ENCODE measurements at places on chromosomes 7 and 10.

- no peak for DNase-seq
Measured at GRCh38 chr10:90418869-90419652, 438.8 kb downstream of the HTR7 start.

DNA sequence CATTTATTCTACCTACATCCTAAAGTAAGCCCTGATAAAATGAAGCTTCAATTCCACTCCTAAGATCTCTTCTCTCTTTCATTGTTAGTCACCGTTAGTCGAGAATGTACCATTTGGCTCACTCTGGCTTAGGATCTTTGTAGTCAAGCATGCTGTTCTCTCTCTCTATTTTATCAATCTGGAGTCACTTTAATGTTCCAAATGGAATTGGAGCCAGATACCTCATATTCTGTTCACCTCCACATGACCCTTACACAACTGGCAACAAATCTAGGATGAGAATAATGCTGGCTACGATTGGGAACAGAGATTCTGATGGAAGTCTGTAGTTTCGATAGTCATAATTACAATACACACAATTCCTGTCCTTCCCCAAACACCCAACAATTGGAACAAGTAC is 213.7 kb downstream of the TWIST1 start:
- no peak for DNase-seq

DNA sequence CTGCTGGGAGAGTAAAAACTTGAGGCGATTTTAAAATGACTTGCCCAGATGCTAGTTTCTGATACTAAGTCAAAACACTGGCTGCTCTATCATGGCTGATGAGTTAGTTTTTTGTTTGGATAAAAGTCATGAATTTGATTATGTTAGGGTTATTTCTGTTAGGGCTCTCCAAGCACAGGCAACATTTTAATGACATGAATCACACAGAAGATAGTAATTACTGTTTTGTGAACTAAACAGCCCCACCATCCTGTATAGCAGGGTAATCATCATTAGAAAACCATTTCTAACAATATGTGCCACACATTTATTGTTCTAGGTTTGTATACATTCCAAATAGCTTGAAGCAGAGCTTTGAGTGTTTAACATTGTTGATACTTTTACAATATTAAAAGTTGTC is 750.3 kb downstream of the ANKRD7 start:
- no peak for DNase-seq

DNA sequence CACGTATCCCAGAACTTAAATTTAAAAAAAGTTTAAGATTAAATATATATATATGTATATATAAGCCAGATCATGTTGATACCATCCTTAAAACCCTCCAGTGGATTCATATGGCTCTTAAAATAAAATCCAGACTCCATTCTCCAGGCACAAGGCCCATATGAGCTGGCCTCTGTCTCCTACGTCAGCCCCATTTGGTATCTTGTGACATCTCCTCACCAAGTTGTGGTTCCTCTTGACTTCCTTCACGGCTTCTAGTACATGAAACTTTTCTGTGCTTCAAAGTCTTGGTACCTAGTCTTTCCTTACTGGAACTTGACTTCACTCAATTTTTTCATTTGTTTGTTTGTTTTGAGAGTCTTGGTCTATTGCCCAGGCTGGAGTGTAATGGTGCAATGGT is 61.3 kb downstream of the PRLHR start:
- no peak for DNase-seq

DNA sequence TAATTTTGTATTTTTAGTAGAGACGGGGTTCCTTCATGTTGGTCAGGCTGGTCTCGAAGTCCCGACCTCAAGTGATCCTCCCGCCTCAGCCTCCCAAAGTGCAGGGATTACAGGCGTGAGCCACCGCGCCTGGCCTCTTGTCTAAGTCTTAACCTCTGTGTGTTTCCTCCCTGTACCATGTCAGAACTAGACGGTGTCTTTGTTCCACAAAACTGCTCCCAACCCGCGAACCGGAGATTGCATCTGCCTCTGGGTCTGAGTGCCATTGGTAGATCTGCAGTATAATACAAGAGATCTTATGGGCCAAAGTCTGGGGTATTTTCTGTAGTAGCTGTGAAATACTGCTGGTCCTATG is 1.3 kb upstream of the EEF1AKMT2 start:
- DNase-seq, result no peak

GRCh38 chr10:35274498-35275060 is 61.7 kb upstream of the CCNY start:
- no peak for DNase-seq

GRCh38 chr7:87330316-87330715 is 15.1 kb upstream of the CROT start:
- no peak for DNase-seq

GRCh38 chr10:119728172-119728800 is 2.4 kb downstream of the INPP5F start:
- DNase-seq, result no peak

GRCh38 chr7:64655811-64656210 is 10.1 kb upstream of the ZNF107 start:
- no peak for DNase-seq

- no peak for DNase-seq
Measured at GRCh38 chr10:98921316-98921715, 314.3 kb downstream of the HPSE2 start.

- DNase-seq, result no peak
Measured at GRCh38 chr7:147106746-147107145, 990.1 kb downstream of the CNTNAP2 start.

GRCh38 chr7:153858355-153858754 is 193.8 kb upstream of the DPP6 start:
- DNase-seq, result peak; percentile 56

DNA sequence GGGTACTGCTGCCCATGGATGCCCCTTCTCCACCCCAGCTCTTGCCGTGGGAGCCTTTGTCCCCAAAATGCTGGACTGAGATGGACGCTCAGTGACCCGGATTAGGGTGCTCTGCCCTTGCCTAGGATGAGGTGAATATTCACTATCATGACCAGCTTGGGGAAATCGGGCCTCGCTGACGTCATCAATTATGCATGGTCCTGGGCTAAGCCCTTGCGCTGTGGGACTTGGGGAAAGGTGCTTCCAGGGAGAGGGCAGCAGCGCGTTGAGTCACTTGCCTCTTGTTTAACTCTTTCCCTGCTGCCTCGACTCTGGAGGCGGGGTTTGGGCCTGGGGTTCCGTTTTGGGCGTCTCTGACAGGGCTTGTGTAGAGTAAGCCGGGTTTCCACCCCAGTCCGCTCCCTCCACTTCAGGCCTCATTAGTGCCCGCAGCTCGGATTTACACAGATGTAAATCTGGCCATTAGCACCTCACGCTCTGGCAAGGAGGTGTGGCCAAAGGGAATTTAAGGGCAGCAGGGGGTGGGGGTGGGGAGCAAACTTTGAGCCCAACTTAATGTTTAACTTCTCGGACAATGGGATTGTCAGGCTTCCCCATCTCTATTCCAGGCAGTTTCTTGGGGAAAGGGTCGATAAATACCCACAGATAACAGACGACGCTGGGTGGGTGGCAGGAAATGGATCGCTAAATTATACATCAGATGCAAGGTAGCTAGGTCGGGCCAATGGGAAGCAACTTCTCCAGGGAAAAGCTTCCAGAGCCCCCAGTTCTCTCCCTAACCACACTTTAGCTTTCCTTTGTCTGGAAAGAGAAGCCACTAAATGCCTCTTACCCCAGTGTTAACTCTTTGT is 51.3 kb upstream of the TCF7L2 start:
- DNase-seq, result no peak

DNA sequence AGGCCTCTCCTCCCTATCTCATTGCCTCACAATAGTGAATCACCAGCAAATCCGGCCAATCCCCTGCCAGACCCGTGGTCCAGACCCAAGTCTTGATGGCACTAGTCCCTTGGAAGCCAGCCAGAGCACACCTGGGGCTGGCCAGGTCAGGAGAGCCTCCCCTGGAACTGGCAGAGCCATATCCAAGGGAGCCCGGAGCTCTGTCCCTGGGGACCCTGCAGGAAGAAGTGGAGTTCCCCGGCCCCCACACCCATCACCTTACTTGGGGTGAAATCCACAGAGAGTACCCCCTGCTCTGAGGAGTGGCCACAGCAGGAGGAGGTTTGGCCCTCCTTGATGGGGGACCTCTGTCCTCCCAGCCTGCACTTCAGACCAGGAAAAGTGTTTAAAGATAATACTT is 122.5 kb downstream of the HECW1 start:
- no peak for DNase-seq

DNA sequence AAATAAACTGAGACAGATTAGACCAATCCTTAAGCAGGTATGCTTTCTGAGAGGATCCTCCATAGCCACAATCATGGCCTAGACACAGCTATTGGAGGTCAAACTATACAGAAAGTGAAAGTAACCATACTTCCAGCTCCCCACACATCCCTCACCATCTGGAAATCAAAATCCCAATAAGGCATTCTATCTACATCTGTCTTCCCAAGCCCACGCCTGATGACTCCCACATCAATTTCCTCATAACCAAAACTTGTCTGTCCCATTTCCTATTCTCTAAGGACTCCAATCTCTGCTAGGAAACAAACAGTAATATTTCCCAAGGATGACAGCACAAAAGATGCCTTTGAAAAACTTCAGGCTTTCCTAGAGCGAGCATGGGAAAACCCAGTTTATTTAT is 247.3 kb upstream of the HPS1 start:
- DNase-seq, result no peak

DNA sequence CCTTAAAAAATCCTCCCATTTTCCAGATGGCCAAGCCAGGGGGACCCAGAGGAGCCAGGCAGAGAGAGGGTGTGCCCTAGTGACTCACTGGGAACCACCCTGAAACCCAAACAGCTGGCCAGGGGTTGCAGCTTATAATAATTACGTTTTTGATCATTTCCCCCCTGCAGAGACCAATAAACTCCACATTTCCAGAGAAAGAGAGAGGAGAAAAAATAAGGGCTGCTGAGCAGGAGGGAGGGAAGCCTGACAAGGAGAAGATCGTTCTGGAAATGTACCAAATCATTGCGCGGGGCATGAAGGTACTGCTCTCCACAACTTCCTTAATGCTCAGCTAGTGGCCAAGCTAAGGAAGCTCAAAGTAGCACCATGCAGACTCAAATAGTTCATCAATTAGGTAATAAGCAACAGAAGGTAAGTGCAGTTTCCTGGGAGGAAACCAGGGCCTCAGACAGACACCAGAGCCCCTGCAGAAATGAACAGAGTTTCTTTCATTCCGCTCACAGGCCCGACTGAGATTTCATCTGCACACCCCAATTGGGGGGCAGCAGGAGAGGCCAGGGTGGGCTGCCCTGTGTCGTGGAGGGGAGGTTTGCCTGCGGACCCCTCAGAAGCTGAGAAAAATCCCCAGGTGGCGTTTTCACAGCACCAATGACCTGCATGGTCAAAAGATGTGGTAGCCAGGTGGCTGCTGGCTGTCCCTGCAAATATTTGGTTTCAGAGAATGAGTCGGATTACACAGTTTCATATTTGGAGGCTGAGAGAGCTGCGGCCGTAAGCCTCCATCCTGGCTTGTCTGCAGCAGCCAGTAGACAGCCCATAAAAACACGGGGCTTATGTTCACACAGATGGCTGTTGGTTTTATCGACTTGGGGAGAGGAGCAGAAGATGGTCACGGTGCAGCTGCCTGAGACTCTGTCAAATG is 153.2 kb upstream of the LYZL2 start:
- DNase-seq, result no peak

GRCh38 chr7:83732305-83732704 is 83.4 kb upstream of the SEMA3E start:
- no peak for DNase-seq

DNA sequence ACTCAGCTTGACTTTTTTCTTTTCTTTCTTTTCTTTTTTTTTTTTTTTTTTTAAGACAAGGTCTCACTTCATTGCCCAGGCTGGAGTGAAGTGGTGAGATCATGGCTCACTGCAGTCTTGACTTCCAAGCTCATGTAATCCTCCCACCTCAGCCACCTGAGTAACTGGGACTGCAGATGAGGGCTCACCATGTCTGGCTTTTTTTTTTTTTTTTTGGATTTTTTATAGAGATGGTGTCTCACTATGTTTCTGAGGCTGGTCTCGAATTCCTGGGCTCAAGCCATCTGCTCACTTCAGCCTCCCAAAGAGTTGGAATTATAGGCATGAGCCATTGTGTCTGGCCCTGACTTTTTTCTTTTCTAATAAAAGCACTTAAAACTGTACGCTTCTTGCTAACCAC is 358.2 kb upstream of the IGFBP3 start:
- DNase-seq, result no peak

GRCh38 chr7:38584443-38585210 is 46.5 kb downstream of the AMPH start:
- no peak for DNase-seq

DNA sequence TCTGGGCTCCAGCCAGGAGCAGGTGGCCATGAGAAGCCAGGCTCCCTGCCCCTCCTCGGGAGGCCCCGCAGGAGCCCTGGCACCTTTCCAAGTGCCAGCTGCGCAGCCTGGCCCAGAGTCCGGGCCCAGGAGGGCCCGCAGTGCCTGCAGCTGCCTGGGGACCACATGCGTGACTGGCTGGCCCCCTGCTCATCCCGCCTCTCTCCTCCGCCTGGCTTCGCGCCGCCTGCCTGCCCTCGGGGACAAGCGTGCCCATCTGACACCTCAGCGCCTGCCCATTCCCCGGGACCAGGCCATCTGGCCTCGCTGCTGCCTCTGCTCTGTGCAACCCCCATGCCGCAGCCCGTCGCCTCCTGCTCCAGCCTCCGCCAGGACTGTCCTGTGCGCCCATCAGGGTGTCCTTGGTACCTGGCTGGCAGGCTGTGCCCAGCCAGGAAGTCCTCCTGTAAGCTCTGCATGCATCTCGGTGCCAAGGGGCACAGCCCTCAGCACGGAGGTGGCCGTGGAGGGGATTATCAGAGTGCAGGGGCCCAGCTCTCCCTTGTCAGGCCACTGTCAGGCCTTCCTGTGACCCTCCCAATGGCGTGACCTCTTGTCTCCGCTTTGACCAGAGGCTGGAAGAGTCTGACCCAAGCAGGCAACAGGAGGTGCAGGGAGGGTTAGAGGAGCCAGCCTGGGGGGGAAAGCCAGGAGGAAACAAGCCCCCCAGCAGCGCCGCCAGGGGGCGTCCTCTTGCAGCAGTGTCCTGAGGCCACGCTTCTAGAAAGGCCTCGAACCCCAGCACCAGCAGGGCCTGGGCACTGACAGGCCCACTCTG is 50.5 kb downstream of the TMEM209 start:
- no peak for DNase-seq

GRCh38 chr7:37944737-37945054 is 24.3 kb downstream of the EPDR1 start:
- no peak for DNase-seq

DNA sequence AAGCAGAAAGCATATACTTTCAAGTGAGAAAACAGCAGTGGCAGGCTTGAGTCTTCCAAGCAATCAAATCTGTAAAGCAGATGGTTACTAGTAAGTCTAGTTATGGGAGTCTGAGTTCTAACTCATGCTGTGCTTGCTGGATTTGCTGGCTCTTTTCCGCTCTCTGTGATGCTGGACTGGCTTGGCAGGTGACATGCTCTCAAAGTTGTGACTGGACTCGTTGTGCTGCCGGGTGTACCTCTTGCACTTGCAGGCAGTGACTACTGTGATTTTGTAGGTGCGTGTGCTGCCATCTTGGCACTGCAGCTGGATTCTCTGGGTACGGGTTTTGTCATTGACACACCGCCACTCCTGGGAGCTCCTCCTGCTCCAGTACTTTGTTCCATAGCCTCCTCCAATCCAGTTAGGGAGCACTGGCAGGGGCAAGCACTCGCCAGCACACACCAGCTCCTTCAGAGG is 3.1 kb downstream of the SOSTDC1 start:
- DNase-seq, result no peak
